ENCODE measurements at places on chromosomes 3 and 15.
A peak's percentile ranks its signal among the peaks of the same experiment; 100 is the strongest.

- no peak for DNase-seq
These were observed 181.5 kb upstream of the LMCD1 start for GRCh38 chr3:8319935-8320634.

- no peak for DNase-seq
These were observed 403.7 kb downstream of the OXSM start for GRCh38 chr3:26193558-26193957.

DNA sequence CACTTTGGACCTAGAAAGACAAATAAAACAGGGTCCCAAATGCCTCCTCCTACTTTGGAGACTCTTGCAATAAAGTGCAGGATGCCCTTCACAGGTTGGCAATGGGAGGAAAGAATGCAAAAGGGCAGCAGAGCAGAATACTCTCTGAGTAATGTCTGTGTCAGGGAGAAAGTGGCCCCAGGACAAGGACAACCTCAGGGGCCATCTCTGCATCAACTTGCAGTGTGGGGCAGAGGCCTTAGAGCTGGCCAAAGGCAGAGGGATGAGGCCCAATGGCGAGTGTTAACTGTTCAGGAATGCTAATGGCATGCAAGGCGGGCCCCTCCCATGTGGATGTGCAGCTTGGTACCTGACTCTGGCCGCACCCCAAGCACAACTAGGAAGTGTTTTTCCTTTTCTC is 8.4 kb downstream of the UPK1B start:
- DNase-seq = no peak

- no peak for DNase-seq
These were observed 14.6 kb upstream of the FGD5 start for GRCh38 chr3:14803981-14804834.

DNA sequence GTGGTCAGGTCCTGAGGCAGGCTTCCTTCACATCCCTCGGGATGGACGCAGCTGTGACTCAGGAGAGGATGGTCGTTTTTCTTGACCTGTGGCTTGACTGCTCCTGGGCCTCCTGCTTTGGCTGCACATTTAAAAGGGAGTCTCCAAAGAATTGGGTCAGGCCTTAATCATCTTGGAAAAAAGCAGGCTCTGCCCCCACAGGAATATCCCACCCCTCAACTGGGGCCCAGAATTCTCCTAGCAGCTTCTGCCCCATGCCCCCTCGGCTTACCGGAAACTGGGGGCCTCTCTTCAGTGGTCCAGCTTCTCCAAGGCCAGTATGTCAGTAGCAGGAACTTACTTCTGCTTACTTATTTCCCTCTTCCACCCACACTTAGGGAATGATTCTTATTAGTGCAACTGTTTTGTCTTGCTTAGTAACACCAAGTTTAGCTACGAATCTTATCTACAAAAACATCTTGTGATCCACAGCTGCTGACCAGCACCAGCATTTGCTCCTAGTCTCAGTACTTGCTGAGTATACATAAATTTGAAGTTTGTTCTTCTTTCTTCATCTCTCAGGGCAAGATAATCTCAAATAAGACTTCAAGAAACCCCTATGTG is 35.7 kb downstream of the ATG7 start:
- no peak for DNase-seq

DNA sequence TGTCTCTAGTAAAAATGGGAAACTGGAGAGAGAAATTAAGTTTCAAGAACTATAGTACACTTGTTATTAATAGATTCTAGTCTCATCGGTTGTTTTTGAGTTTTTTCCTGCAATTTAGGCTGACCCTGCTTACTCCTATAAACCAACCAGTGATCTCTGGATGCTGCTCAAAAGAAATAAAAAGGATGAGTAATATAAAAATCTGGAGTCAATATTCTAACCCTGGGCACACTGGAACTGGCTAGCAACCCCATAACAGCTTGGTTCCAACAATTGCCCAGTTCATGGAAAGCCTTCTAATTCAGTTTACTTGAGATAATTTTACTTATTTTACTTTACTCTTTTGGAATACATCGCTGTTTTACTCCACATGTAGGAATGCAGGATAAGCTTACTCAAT is 211.6 kb downstream of the GBE1 start:
- DNase-seq = no peak

DNA sequence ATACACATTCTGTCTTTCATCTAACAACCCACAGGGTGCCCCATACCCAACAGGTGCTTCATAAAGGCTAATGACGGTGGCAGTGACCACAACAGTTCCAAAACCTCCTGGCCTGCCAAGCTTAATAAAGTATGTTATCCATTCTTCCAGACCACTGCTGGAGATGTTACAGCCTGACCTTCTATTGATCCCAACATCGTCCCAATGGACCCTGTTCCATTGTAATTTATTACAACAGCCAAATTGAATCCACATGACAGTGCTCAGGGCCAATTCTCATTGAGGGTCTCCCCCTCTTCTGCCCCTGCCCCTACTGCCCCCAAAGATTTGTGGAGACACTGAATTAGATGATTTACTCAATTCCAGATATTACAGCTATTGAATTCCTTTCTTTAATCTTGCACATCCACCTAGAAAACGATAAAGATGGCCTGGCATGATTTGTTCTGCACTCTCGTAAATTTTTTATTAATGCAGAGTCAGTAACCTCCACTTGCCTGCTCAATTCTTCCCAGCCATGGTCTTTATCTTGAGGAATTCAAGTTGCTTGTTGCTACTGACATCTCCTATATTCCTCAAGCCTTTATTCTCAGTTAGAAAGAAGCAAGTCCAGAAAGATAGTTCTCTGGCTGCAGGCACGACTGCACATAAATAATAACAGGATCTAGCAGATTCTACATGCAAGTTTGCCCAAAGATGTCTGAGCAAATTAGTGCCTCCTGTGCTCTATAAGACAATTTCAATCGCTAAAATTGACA is 407.6 kb downstream of the ERC2 start:
- DNase-seq = no peak

DNA sequence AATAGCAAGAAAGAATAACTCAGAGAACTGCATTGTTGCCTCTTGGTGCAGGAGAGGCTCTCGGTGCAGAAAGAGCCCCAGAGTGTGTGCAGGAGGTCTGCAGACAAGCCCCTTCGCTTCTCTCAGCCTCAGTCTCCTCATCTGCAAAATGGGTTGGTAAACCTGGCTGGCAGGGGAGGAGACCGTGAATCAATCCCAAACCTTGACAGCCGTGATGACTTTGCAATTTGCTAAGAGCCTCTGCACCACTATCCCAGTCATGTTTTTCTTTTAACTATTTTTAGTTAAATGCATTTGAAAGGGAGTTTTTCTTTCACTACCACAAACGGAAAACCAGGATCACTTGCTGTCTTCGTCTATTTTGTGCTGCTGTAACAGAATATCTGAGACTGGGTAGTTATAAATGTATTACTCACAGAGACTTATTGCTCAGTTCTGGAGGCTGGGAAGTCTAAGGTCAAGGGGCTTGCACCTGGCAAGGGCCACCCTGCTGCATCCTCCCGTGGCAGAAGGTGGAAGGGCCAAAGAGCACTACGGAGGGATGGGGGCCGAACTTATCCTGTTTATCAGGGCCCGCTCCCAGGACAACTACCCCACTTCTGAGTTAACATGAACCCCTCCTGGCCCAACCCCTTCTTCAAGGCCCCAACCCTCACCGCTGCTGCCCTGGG is 14.2 kb upstream of the IQSEC1 start:
- no peak for DNase-seq

GRCh38 chr3:6737630-6738029 is 123.3 kb upstream of the GRM7 start:
- DNase-seq = no peak

- no peak for DNase-seq
These were observed 20.7 kb upstream of the GSK3B start for GRCh38 chr3:120114981-120115380.

DNA sequence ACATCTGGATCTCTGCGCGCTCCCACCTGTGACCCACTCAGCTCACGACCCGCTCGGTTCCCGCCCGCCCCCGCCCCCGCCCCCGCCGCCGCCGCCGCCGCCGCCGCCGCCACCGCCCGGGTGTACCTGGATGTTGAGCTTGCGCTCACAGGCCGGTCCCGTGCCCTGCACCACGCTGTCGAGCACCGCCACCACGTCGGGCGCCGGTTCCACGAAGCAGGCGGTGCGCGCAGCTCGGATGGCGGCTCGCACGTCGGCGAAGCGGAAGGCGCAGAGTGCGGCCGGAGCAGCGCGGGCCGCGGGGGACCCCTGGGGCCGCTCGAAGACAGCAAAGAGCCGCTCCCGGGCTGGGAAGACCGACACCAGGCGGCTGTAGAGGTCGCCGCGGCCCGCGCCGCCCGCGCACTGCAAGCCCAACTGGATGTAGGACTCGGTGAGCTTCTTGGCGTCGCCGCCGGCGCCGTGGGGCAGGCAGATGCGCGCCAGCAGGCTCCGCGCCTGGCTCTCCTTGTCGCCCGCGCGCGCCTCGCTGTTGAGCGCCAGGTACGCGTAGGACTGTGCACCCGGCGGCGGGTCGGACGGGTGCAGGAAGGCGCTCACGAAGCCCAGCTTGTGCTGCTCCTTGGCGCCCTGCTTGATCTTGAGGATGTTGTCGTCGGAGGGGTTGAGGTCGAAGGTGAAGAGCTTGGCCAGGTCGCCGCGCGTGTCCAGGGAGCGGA is 1.1 kb downstream of the PLXND1 start:
- DNase-seq = no peak

DNA sequence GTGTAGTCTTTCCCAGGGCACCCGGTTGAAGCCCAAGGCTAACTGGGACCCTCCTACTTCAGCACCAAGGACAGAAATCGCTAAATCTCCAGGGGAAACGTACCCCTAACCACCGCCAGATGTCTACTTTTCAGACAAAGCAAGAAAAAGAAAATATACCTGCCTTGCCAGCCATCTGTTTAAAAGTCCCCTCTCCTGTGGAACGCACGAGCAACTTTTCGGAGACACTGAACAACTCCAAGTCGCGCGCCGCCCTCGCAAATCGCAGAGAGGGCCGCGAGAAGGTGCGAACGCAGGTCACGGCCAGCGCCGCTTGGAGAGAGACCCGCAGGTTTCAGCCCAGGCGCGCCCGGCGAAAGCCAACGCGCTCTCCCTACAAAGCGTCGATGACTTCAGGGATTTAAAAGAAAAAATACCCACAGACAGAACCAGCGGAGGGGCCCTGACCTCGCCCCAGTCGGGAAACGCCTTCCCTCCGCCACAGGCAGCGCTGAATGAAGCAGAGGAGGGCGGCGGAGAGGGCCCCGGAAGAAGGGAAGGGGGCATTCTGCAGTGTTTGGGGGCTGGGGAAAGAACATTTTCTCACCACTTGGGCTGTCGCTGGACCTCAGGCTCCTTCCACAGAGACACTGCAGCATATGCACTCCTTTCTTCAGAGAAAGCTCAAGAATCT is 213.1 kb downstream of the FGF12 start:
- DNase-seq = no peak

DNA sequence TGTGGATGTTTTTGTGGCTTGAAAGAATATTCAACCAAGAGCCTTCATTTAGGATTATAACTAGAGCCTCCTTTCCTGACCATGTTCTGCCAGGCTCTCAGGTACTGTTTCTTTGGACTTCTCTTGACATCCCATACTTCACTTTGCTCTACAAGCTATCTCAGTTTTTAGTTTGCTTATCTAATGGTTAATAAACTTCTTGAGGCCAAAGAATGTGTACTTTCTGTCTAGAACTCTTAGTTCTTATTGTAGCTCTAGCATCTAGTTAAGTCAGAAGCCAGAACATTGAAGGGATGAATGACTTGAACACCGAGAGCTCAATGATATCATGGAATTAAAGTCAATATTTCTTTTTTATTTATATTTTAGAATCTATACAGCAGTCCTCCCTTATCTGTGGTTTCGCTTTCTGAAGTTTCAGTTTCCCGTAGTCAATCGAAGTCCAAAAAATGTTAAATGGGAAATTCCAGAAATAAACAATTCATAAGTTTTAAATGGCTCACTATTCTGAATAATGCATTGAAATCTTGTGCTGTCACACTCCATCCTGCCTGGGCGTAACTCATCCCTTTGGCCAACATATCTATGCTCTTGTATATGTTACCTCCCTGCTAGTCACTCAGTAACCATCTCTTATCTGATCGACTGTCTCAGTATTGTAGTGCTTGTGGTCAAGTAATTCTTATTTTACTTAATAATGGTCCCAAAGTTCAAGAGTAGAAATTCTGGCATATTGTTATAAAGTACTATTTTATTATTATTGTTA is 368.6 kb upstream of the RBMS3 start:
- no peak for DNase-seq

- DNase-seq = no peak
These were observed 33.5 kb upstream of the PDE8A start for GRCh38 chr15:84947947-84948830.

- DNase-seq = peak; percentile 33
These were observed 60.5 kb upstream of the KLF13 start for GRCh38 chr15:31265871-31266711.

GRCh38 chr3:182713743-182714517 is 79.4 kb upstream of the ATP11B start:
- no peak for DNase-seq

DNA sequence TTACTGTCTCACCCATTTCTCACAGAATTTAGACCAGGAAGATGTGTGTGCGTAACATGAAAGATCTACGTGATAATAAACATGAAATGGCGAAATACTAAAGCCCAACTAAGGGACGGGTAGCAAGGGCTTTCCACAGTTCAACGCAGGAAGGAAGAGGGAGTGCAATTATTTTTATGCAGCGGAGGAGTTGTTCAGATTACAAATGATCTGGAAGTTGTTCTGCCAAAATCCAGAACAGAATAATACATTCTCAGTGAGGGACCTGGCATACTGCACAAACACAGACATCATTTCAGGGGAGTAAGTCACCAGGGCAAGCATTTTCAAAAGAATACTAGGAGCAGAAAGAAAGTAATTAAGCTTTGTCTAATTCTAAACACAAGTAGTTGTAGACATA is 133.6 kb upstream of the RAP2B start:
- DNase-seq = no peak

GRCh38 chr3:189824629-189825312 is 193.6 kb downstream of the TP63 start:
- no peak for DNase-seq

DNA sequence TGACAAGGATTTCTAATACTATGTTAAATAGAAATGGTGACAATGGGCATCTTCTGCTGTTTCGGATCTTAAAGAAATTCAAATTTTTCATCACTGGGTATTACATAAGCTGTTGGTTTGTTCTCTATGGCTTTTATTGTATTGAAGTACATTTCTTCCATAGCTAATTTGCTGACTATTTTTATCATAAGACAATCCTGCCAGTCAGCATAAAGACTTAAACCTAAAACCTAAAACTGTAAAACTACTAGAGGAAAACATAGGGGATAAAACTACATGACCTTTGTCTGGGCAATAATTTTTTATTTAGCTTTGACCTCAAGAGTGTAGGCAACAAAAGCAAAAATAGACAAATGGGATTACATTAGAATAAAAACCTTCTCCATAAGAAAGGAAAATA is 1017.4 kb downstream of the SI start:
- no peak for DNase-seq

Data from activated CD8-positive, alpha-beta memory T cell treated with anti-CD3 and anti-CD28 coated beads for 48 hours (primary cell).